Stimulated activated CD8-positive, alpha-beta memory T cell treated with anti-CD3 and anti-CD28 coated beads, Interleukin-2, amount 100 ng/mL, for 48 hours (primary cell): ENCODE measurements at places on chromosomes 12 and 14.

GRCh38 chr12:131851741-131852550 lies 23.8 kb downstream of the MMP17 start:
- no peak for DNase-seq

GRCh38 chr12:8658346-8658745 lies 4.3 kb downstream of the MFAP5 start:
- no peak for DNase-seq

GRCh38 chr14:52883658-52884057 lies 67.2 kb downstream of the FERMT2 start:
- no peak for DNase-seq

GRCh38 chr12:108729612-108730364 lies 1.5 kb downstream of the CORO1C start:
- DNase-seq: no peak

- no peak for DNase-seq
These were observed 81.9 kb downstream of the PELI2 start for GRCh38 chr14:56199982-56200577.

DNA sequence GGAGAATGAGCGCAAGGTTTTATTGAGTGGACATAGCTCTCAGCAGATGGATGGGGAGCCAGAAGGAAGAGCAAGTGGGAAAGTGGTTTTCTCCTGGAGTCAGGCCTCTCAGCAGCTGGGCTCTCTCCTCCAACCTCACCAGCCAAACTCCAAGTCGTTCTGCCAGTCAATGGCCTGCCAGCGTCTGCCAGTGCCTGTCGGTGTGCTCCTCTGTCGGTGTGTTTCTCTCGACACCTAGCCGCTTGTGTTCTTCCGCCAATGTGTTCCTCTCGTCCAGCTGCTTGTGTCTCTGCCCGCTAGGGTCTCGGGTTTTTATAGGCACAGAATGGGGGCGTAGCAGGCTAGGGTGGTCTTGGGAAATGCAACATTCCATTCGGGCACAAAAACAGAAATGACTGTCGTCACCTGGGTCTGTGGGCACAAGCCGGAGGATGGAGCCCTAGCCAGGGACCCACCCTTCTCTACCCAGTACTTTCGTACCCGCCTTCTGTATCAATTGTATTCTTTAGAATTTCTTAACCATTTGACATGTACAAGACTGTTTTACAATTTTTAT lies 1365.4 kb downstream of the FSCB start:
- no peak for DNase-seq

DNA sequence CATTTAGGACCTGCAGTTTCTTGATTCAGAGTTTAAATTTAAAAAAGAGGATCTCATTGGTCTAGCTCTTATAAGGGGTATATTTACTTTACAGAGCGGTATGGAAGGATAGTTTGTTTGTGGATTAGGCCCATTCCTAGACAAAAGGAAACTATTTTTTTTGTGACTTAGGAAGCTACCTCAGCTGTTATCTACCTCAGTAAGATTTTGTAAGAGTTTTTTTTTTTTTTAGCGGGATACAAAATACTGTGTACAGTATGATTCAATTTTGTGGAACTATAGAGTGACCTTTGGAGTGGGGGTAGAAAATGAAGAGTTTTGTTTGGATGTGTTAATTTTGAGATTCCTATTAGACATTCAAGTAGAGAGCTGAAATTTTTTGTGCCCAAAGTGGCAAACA lies 104.6 kb upstream of the ATF1 start:
- DNase-seq: no peak

DNA sequence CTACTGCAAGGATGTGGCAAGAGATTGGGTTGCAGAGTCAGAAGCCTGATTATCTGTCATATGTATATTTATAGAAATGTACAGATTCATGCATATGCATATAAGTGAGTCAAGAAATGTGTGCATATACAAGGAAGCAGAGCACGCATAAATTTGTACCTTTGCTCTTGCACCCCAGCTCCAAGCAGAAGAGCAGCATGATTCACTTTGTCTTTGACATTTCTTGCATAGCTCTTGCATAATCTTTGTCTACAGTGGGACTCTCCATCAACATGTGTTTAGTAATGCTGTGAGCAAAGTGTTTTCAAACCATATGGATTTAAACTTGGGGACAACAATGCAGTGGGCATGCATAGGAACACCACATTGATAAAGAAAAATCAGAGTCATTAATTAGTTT lies 330.7 kb upstream of the DCN start:
- DNase-seq: no peak

DNA sequence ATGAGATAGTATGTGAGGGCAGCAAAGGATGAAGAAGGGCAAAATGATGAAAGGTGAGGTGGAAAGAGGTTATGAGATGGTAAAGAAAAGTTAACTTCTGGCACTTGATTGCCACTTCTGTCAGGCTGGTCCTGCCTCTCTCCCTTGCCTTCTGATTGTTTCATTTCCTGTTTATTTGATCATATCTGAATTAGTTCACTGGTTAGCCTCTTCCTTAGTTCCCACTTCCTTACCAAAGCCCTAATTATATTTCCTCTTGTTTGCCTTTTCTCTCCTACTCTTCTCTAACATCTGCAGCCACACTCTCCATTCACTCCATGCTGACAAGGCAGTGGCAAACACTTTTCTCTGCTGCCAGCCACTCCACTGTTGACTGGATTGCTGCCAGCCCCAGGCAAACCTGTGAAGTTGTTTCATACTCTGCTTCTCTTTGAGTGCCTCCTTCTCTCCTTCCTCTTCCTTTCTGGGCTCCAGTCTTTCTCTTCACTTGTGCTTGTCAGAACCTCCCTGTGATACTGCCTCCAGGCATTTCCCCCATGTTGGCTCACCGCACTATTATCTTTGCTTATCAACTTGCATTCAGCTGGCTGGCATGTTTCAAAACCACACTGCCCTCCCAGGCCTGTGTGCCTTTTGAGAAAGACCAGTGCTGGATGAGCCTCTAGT lies 8.1 kb downstream of the PNP start:
- DNase-seq: no peak

DNA sequence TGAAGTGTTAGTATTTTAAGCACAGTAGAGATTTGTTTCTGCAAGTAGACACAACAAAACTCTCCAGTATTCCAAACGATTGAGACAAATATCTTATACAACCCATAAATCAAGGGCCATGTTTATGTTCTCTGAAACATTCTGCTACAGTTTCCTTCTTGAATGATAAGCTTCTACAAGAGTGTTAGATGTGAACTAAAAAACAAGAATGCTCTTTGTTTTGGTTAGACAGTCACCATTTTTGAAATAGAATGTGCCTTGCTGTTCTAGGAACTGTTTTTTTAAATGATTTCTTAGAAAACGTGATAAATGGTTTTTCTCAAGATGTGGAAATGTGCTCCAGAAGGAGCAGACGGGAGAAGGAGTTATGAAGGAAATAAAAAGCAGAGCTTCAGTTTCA lies 1656.3 kb upstream of the FLRT2 start:
- no peak for DNase-seq

DNA sequence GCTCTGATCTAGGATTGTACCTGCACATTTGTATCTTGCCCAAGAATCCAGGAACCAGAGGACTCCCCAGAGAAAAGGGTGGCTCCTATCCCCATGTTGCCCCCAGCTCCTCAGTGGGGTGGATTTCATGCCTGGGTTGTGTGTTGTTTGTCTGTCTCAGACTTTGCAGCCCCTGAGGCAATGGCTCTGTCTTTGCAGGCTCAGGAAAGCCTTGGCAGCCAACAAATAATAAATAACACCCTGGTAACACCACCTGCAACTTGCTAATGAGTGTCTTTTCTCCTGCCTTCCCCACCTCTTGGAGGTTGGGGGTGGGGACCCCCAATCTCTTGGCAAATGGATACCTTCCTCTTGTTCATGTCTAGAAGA lies 65.2 kb upstream of the CISTR start:
- no peak for DNase-seq

GRCh38 chr14:37413050-37413449 lies 182.0 kb downstream of the FOXA1 start:
- DNase-seq: no peak

GRCh38 chr12:47903151-47903611 lies 1.6 kb downstream of the VDR start:
- DNase-seq: no peak

- no peak for DNase-seq
These were observed 9.3 kb downstream of the TNFAIP2 start for GRCh38 chr14:103132381-103133209.

GRCh38 chr14:49221316-49221715 lies 364.9 kb downstream of the RPS29 start:
- no peak for DNase-seq

DNA sequence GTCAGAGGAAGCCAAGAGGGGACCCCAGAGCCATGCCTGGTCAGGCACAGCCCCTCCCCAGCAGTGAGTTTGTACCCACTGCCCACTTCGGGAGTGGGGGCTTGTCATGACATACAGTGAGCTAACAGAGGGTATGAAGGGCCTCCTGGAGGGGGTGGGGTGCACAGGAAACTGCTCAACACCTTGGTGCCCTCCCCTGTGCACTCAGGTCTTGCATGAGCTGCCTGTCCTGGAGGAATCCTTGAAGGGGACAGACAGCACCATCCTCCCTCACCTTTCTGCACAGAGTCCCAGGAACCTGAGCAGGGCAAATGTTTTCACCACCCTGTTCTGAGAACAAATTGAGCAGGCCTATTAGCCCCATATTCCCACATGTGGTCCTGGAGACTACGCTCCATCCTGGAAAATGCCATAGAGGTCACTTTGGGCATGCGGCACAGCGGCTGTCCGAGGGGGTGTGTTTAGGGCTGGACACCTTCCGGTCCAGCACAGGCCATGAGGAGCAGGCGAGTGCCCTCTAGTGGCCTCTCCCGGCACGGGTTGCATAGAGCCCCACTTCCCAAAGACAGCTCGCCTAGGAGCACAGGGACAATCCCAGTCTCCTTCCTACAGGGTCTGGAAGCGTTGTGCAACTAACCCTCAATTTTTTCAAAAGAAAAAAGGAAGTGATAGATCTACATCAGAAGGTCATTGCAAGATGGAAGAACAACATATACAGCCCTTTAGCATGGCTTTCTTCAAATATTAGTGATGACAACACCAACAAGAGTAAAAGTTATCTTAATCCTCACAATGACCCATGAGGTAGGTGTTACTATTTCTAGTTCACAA lies 31.9 kb upstream of the ZFP36L1 start:
- DNase-seq: no peak

- DNase-seq: no peak
These were observed 277.3 kb downstream of the VRK1 start for GRCh38 chr14:97074456-97074855.

- no peak for DNase-seq
These were observed 112.8 kb upstream of the PELI2 start for GRCh38 chr14:56005191-56006053.

- no peak for DNase-seq
These were observed 292.4 kb upstream of the TBX3 start for GRCh38 chr12:114976372-114976771.

DNA sequence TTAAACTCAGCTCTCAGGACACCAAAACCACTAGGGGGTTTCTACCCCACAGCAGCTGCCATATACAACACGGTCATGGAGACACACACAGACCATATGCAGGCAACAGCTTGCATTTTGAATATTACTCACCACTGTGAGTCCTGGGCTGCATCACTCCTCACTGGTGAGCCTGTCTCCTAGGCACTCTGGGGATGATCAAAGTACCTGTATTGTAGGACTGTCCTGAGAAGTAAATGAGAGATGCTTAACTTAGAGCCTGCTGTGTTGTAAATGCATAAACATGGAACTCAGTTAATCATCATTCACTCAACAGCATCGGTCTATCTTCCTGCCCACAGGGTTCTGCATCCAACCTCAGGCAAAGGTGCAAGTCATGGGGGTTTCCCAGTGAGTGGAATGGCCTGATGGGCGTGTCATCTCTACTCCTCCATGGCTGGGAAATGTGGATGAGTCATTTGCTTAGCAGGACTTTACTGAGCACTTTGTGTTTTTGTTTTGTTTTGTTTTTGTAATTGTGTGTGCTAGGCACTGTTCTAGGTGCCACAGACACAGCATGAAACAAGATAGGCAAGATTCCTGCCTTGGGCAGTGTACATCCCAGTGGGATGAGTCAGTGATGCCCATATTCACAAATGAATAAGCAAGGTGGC lies 1141.2 kb upstream of the TMEM132C start:
- no peak for DNase-seq

DNA sequence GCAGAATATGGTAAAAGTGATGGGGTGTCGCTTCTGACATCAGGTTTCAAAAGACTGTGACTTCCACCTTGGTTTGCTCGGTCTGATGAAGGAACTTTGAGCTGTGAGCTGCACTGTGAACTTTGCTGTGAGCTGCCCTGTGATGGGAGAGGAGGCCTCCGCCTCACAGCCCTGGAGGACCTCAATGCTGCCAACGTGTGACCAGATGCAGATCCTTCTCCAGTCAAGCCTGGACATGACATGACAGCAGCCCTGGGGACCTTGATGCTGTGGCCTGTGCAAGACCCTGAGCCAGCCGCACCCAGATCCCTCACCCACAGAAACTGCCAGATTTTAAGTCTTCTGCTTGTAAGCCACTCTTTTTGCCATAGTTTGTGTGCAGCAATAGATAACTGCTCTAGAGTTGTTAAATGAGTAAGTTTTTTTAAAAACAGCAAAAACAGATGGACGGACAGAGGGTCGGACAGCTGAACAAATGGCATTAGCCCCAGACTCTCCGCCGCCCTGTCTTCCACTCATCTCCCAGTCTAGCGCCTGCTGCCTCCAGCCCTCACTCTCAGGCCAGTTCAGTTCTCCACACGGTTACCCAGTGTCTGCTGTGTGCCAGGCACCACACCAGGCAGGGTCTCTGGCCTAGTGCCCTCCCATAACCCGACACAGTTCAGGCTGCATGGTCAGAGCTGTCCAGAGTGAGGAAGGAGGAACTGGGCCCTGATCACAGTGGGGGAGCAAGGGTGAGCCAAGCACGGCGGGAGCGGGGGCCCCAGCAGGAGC lies 13.1 kb upstream of the LRTM2 start:
- DNase-seq: no peak

DNA sequence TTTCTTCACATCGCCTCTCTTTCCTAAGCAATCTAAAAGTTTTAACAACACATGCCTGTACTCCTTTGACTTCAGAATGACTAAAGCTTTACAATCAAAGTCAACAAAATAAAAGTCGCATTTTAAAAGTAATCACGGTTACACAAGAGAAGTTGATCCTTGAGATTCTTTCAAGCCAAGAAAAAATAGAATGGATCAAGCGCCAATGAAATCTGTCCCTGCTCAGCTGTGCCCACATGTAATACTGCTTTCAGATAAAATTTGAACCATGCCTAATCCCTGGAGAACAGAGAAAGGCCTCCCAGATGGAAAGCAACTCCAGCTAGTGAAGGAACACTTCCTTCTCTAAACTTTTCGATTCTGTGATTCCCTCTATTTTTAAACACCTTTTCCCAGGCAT lies 113.1 kb downstream of the FBXL14 start:
- no peak for DNase-seq

- no peak for DNase-seq
These were observed 949 bp downstream of the PLBD2 start for GRCh38 chr12:113359133-113359938.
